WTC11 (cell line): ENCODE measurements at places on chromosomes 7 and 10. TPM values are rescaled to one million over a fixed set of nuclear protein-coding genes. Genes with fewer than 3 reads are reported as not detected.

GRCh38 chr10:101961591-101962498, 94.1 kb downstream of the ARMH3 start:
- H3K27me3 ChIP-seq, result no peaks in the 10 kb centered on the region
- DNase-seq, result no peak
- H3K4me3 ChIP-seq, result no peak overlapping the region
- H3K36me3 ChIP-seq, result peaks cover 9% of the 10 kb centered on the region
- H3K4me1 ChIP-seq, result no peaks in the 10 kb centered on the region

GRCh38 chr7:25895792-25896171, 256.2 kb upstream of the NFE2L3 start:
- peaks cover 30% of the 10 kb centered on the region for H3K4me1 ChIP-seq
- peaks cover 3% of the 10 kb centered on the region; the same call in 1 of the 2 replicates for H3K27me3 ChIP-seq
- 0 out of 2 replicates have a peak overlapping the region, but pooled peaks have one; percentile 33 for H3K27ac ChIP-seq
- no peaks in the 10 kb centered on the region for H3K36me3 ChIP-seq

GRCh38 chr7:593324-594115, 73.9 kb upstream of the PDGFA start:
- H3K36me3 ChIP-seq, result peaks cover 19% of the 10 kb centered on the region
- H3K4me1 ChIP-seq, result no peaks in the 10 kb centered on the region
- no peak overlapping the region for H3K4me3 ChIP-seq
- no peaks in the 10 kb centered on the region for H3K27me3 ChIP-seq

GRCh38 chr7:129271500-129272355, 46.9 kb downstream of the AHCYL2 start:
- H3K36me3 ChIP-seq, result peaks cover 16% of the 10 kb centered on the region
- peaks cover 14% of the 10 kb centered on the region for H3K4me1 ChIP-seq
- H3K4me3 ChIP-seq, result no peak overlapping the region
- DNase-seq, result peak; percentile 40
- H3K27ac ChIP-seq, result no peak overlapping the region

- peak overlapping the region; percentile 92; the same call in 1 of the 2 replicates for H3K27ac ChIP-seq
- H3K27me3 ChIP-seq, result no peaks in the 10 kb centered on the region
- H3K4me3 ChIP-seq, result peak overlapping the region; percentile 63; the same call in 1 of the 2 replicates
- no peak for DNase-seq
Observed at GRCh38 chr10:101485207-101485606, 102.8 kb downstream of the POLL start.

Gene IFIT1
- 1.5 to 2.0 TPM (median 1.5 TPM) in 3 replicates for total RNA-seq
